Lower lobe of right lung (tissue), 2 donors: ENCODE measurements at places on chromosomes 2 and 18. TPM values are rescaled to one million over a fixed set of nuclear protein-coding genes. Genes with fewer than 3 reads are reported as not detected.

DNA sequence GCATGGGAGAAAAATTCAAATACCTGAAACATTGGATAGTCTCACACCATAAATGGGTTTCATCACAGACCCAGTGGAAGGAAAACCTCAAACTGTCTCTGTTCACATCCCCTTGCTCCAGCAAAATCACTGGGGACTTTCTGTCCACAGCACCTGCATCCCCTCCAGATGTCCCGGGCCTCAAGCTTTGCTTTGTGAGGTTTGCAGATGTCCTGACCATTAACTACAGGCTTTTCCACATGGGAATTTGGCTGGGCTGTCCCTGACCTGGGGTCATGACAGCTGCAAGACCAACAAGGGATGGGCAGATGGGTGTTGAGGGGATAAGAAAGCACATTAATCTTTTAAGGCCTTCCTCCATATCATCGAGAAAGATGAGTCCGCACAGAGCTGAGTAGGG, 427.9 kb downstream of the TXNL1 start:
- no peaks in the 10 kb centered on the region for H3K27me3 ChIP-seq
- H3K4me3 ChIP-seq: no peak overlapping the region
- no peak overlapping the region for H3K27ac ChIP-seq
- no peak for DNase-seq
- no peaks in the 10 kb centered on the region for H3K4me1 ChIP-seq

GRCh38 chr2:55422876-55423665, 3.4 kb upstream of the CCDC88A start:
- no peaks in the 10 kb centered on the region for H3K27me3 ChIP-seq
- no peak overlapping the region for H3K4me3 ChIP-seq
- H3K36me3 ChIP-seq: no peaks in the 10 kb centered on the region
- H3K4me1 ChIP-seq: peaks cover 16% of the 10 kb centered on the region
- no peak overlapping the region for H3K27ac ChIP-seq
- no peak for DNase-seq

DNA sequence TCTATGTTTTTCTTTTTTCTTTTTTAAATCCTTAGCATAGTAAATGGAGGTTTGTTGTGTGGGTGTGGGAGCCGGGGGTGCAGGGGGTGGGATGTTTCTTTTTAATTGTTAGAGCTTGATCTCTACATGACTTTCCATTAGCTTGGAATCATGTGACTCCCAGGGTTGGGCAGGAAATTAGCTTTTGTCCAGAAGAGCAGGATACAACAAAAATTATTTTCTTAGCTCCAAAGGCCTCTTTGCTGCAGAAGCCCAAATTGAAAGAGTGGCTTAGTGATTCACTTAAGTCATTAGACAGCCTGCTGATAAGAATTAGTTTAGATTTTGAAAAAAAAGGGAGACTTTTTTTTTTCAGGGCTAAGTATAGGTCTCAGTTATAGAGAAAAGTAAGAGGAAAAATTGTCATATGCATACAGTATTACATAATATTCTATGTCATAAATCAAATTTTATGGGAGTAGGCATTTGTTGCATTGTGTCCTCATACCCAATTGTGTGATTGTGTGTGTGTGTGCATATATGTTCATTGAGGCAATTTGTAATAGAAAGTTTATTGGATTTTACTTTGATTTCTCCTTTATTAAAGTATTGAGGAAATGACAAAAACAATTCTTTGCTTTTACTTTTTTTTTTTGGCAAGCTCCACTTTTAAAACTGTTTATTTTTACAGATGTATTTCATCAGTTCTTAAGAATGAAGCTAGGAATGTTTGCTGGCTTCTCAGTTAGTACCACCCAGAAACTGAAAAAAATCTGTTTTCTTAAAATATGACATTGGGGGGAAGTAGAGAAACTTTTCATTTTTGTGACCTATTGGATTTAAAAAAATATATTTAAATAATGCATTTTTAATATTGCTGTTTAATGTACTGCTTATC, 47.4 kb downstream of the TSPYL6 start:
- no peaks in the 10 kb centered on the region for H3K27me3 ChIP-seq
- H3K27ac ChIP-seq: no peak overlapping the region
- H3K4me3 ChIP-seq: no peak overlapping the region
- no peak for DNase-seq

DNA sequence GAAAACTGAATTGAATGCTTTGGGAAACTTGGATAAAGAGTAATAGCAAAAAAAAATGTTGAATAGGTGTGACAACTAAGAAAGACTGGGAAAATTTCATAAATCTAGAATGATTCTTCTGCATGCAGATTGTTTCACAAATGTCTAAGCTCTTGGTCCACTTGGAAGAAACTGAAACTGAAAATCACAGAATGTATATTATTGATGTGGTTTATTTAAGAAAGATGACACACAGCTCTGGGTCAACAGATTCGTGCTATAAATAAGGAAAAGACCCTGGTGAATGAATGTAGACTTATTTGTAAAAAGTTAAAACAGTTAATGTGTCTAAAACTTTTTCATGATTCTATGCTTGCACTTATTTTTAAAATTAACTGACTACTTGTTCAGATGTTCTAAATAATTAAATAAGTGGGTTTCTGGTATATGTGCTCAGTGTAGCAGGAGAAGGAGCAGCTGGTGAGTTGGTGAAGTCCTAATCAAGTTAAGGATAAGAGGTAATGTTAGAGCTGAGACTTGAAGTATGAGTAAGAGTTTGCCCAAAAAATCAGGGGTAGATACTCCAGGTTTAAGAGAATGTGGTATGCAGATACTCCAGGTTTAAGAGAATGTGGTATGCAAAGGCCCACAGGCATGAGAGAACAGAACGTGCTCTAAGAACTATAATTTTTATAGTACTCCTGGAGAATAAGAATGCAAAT, 24.5 kb downstream of the UGP2 start:
- no peaks in the 10 kb centered on the region for H3K27me3 ChIP-seq
- H3K36me3 ChIP-seq: peaks cover 42% of the 10 kb centered on the region
- H3K27ac ChIP-seq: no peak overlapping the region
- H3K4me1 ChIP-seq: peaks cover 37% of the 10 kb centered on the region
- DNase-seq: no peak

DNA sequence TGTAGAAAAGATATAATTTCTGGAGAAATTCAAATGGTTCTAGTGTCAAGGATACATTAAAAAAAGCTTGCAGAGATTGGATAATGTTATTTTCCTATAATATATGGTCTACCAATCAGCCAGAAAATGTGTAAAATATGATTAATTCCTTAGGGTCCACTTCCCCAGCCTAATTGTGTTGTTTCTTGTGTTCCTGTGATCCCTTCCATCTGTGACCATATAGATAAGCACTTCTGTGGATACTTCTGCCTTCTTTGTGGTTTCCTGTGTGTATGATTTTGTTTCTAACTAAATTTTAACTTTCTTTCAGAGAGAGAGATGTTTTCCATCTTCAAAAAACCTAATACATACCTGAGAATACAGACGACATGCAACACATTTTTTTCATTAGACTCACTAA, 367.1 kb upstream of the PIK3C3 start:
- DNase-seq: no peak
- H3K27ac ChIP-seq: no peak overlapping the region
- H3K4me1 ChIP-seq: no peaks in the 10 kb centered on the region
- no peak overlapping the region for H3K4me3 ChIP-seq
- no peaks in the 10 kb centered on the region for H3K27me3 ChIP-seq

- DNase-seq: no peak
- H3K27me3 ChIP-seq: no peaks in the 10 kb centered on the region
- H3K4me3 ChIP-seq: no peak overlapping the region
- H3K4me1 ChIP-seq: peaks cover 5% of the 10 kb centered on the region
Observed at GRCh38 chr2:200439981-200440380, 69.9 kb downstream of the KCTD18 start.

The FSHR gene
- total RNA-seq: not detected

- no peaks in the 10 kb centered on the region for H3K27me3 ChIP-seq
- H3K27ac ChIP-seq: peak overlapping the region; percentile 40
- peaks cover 10% of the 10 kb centered on the region for H3K4me1 ChIP-seq
- no peak for DNase-seq
- H3K36me3 ChIP-seq: no peaks in the 10 kb centered on the region
Observed at GRCh38 chr18:22872900-22873537, 60.1 kb upstream of the RBBP8 start.

GRCh38 chr18:46953195-46953594, 35.8 kb downstream of the KATNAL2 start:
- no peak for DNase-seq
- H3K36me3 ChIP-seq: no peaks in the 10 kb centered on the region
- H3K27ac ChIP-seq: no peak overlapping the region
- H3K27me3 ChIP-seq: no peaks in the 10 kb centered on the region
- H3K4me3 ChIP-seq: no peak overlapping the region

GRCh38 chr2:16215902-16216557, 275.7 kb downstream of the MYCN start:
- H3K27ac ChIP-seq: no peak overlapping the region
- H3K4me1 ChIP-seq: no peaks in the 10 kb centered on the region
- H3K27me3 ChIP-seq: no peaks in the 10 kb centered on the region

The CCDC74B gene
- total RNA-seq: 7.2 TPM

DNA sequence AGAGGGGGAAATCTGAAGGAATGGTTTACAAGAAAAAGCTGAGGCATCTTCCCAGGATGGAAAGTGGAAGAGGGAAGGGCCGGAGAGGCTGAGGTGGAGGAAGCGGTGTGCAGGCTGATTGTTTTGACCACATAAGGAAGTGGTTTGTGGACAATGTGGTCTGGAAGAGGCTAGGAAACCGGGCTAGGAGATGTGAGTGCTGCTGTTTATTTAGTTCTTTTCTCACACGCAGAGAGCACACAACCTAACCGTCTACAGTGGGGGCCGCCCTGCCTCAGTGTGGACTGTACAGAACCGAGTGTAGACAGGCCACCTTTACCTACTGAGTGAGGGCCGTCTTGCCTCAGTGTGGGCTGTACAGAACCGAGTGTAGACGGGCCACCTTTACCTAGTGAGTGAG, 251.7 kb upstream of the PXDN start:
- H3K27ac ChIP-seq: no peak overlapping the region
- DNase-seq: no peak
- peaks cover 11% of the 10 kb centered on the region for H3K27me3 ChIP-seq

GRCh38 chr2:214126135-214126534, 284.7 kb upstream of the VWC2L start:
- H3K27ac ChIP-seq: no peak overlapping the region
- H3K36me3 ChIP-seq: no peaks in the 10 kb centered on the region
- no peak for DNase-seq
- no peaks in the 10 kb centered on the region for H3K4me1 ChIP-seq
- H3K4me3 ChIP-seq: no peak overlapping the region

DNA sequence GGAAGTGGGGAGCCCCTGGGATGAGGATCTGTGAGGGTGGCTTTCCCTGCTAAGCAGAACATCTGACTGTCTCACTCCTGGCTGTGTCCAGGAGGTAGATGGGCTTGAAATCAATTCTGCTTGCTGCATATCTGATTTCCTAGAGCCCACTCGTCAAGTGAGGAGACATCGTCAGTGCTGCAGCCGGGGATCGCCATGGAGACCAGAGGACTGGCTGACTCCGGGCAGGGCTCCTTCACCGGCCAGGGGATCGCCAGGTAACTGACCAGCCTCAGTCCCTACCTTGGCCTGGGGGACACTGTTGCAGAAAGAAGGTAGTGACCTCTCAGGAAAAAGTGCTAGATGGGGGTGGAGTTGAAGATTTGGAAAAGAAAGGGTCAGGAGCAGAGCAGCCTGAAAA, 31.3 kb downstream of the CNGA3 start:
- no peak overlapping the region for H3K27ac ChIP-seq
- no peaks in the 10 kb centered on the region for H3K36me3 ChIP-seq
- H3K27me3 ChIP-seq: no peaks in the 10 kb centered on the region
- no peak for DNase-seq
- no peak overlapping the region for H3K4me3 ChIP-seq

The SCYGR4 gene
- total RNA-seq: not detected

The GKN1 gene
- not detected for total RNA-seq

DNA sequence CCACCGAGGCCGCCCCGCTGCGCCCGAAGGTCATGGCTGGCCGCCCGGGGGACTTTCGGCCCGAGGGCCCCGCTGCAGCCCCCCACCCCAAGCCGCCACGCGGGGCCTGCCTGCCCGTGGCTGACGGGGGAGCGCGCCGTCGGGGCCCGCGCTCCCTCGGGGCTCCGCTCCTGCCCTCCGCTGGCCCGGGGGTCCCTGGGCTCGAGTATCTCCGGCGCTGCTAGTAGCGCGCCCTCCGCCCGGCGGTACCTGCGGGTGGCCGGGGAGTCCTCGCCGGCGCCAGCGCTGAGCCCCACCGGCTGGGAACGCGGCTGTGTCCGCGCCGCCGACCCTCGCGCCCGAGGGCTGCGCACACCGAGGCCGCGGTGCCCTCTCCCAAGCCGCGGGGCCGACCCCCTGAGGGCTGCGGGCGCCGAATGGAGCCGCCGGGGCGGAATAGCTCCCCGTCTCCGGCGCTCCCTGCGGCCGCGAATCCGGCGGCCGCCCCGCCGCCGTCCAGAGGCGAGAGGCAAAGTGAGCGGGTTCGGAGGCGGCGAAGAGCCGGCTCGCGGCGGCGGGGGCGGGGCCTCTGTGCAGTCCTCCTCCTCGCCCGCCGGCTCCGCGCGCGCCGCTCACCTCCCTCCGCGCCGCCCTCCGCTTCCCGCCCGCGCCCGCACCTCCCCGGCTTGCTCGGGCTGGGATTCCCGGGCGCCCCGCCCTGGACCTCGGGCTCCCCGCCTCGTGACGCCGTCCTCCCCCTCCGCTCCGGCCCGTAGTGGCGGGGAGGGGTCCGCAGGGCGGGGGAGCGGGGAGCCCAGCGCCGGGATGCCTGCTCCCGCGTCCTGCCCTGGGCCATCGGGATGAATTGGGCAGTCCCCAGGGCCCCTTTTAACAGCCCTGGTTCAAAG, at the start of gene KCNG3:
Gene KCNG3 (minus strand): TSS at position 515 of the 887 bp plus-strand sequence. CDS start 481 bp downstream, at position 34.
- H3K27me3 ChIP-seq: peaks cover 38% of the 10 kb centered on the region
- peaks cover 10% of the 10 kb centered on the region for H3K4me1 ChIP-seq
- peak; percentile 79 for DNase-seq
- no peaks in the 10 kb centered on the region for H3K36me3 ChIP-seq
- peak within 1 kb of the TSS; percentile 65 for H3K4me3 ChIP-seq

GRCh38 chr2:110910423-110910822, 178.1 kb downstream of the ACOXL start:
- H3K27ac ChIP-seq: no peak overlapping the region
- H3K36me3 ChIP-seq: no peaks in the 10 kb centered on the region
- no peaks in the 10 kb centered on the region for H3K27me3 ChIP-seq
- no peak overlapping the region for H3K4me3 ChIP-seq

The KLHL14 gene
- total RNA-seq: 0.24 TPM

- H3K27me3 ChIP-seq: peaks cover 6% of the 10 kb centered on the region
- no peaks in the 10 kb centered on the region for H3K36me3 ChIP-seq
- no peak overlapping the region for H3K4me3 ChIP-seq
- no peak overlapping the region for H3K27ac ChIP-seq
- no peak for DNase-seq
Observed at GRCh38 chr2:27717070-27717795, 53.5 kb downstream of the SLC4A1AP start.

- H3K27ac ChIP-seq: no peak overlapping the region
- H3K4me1 ChIP-seq: no peaks in the 10 kb centered on the region
- no peaks in the 10 kb centered on the region for H3K27me3 ChIP-seq
Observed at GRCh38 chr2:184272056-184272455, 326.3 kb upstream of the ZNF804A start.
